ENCODE measurements at places on chromosomes 7 and 10.

GRCh38 chr10:317271-317769, 182.1 kb downstream of the ZMYND11 start:
- DNase-seq, result no peak

GRCh38 chr10:120508393-120508792, 51.4 kb downstream of the PLPP4 start:
- DNase-seq, result peak; percentile 76

GRCh38 chr7:26583094-26583648, 281.2 kb downstream of the SKAP2 start:
- no peak for DNase-seq

- no peak for DNase-seq
Observed at GRCh38 chr7:100367676-100368613, 5.3 kb upstream of the PILRA start.

DNA sequence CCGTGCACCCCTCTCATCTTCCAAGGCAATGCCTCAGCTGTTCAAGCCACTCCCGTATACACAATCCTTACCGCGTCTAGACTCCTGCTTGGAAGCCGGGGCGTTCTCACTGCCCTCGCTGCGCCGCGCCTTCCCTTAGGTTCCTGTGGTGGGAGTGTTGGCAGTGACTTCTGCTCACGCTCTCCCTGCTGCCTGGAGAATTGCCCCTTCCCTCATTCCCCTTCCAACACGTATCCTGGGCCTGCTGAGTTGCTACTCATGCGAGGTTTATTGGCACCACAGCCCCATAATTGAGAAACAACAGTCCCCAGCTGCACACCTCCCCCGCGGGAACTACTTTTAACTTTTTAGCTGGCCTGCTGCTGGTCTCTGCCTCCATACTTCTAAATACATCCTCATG, 31.9 kb downstream of the RBM17 start:
- peak; percentile 26 for DNase-seq

DNA sequence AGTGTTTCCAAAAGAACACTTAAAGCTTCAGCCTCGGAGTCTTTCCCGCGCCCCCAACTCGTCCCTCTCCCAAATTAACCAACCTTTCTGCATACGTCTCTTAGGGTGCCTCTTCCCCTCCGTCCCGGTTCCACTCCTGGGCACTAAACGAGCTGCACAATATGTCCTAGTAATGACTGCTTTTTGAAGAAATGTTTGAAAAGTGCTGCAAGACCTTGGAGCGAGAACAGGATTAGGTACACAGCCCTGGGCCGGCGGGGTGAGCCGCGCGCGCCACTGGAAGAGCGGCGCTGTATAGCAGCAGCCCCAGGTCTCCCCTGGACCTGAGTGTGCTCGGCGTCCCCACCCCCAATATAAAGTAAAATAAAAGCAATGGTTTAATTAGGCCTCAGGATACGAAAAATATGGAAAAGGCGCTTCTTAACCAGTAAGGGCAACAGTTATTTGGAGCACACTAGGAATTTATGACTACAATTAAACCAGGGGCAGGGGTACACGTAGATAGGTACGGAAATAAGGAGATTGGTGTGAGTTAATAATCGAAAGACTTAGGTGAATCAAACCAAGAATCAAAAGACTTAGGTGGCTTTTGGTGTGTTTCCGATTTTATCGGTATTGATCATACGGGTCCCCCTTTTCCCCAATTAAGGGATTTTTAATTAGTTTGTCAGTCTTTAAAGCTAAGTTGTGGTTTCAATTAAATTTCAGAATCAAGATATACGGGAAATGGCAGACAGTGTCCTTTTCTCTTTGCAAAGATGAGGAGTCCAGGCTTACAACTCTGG, 1.9 kb downstream of the TET1 start:
- peak; percentile 45 for DNase-seq

DNA sequence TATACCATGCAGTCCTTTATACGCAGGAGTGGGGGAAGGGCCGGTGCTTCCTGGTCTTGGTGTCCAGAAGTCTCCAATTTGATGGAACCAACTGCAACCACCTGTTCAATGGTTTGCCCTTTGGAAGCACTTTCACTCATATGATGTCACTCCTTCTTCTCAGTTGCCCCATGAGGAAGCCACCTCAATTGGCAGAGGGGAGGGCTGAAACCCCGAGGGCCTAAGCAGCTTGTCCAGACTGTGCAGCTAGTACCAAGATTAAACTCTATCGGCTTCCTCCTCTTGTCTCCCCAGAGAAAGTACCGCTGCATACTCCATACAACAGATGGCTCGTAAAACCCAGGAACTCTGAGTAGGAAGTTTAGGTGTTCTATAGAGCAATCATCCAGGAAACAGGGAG, 789.4 kb downstream of the TYW1 start:
- DNase-seq, result no peak

DNA sequence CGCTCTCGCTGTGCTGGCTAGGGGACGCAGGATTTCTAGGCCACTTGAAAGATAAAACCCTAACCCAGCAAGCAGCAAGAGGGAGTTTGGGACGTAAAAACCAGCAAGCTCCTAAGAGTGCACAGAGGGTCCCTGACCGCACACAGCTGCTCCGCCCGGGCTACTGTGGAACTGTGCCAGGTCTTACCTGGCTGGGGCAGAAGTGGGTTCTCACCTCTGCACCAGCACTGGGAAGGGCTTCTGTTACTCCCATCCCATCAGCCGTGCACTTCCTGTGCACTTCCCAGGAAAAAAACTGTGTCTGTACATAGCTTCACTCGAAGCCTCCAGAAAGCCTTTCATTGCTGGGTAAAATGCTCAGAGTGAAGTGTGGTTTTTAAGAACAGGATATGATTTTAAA, 45.9 kb upstream of the PTF1A start:
- DNase-seq, result no peak

GRCh38 chr10:5159126-5159525, 25.8 kb downstream of the AKR1C8 start:
- peak; percentile 4 for DNase-seq

- no peak for DNase-seq
Observed at GRCh38 chr7:100582041-100582579, 3.8 kb downstream of the LRCH4 start.

DNA sequence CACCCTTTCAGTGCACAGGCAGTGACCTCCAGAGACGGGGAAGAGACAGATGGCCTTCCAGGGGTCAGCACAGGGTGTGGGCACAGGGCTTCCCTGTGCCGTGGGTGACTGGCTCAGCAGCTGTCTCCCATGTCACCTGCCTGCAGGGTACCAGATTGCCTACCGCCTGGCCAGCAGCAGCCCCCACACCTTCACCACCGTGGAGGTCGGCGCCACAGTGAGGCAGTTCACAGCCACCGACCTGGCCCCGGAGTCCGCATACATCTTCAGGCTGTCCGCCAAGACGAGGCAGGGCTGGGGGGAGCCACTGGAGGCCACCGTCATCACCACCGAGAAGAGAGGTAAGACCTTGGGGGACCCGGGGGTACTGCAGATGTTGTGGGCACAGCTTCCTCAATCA, 536.5 kb upstream of the FOXK1 start:
- no peak for DNase-seq

DNA sequence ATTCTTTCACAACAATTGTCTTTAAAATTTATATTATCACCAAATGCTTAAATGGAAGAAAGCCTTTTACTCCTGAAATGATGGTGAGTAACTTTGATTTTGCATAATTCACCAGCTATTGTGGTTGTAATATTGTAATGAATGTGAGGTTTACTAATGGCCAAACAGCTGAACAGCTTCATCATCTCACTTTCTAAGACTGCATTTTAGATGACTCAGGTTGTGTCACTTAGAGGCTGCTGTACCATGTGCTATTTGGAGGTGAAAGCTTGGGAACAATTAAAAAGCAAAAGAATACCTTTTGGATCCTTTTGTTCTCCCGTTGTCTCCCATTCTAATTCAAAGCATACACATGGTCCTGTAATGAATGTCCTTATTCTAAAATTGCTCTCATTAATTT, 604.0 kb upstream of the PFKP start:
- DNase-seq, result no peak

DNA sequence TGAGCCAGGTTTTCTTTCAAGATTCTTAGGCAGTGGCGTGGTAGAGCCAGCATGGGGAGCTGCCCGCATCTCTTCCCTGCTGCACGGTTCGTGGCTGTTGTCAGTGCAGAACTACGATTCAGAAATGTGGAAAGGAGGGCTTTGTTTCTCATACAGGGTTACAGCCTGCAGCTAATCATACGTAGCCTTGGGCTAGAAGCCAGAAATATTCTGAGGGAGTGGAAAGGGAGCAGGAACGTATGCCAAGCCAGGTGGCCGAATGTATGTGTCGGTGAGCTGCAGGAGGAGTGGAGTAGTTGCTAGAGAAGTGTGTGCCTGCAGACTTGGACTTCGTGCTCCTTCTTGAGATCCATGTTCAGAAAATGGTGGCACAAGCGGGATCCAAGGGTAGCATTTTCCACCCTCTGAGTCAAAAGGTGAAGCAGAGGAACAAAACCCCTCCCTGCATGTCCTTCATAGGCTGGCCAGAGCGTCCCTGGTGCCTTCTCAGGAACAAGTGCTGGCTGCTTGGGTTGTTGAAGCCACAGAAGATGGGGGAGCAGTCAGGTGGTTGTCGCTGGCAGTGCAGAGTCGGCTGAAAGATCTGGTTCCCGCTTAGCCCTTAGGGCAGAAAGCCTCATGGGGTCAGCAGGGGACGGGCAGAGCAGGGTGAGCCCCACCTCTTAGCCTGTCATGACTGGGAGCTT, 40.9 kb downstream of the LANCL2 start:
- DNase-seq, result no peak

- DNase-seq, result no peak
Observed at GRCh38 chr10:43939389-43939938, 290.8 kb upstream of the ZNF32 start.

DNA sequence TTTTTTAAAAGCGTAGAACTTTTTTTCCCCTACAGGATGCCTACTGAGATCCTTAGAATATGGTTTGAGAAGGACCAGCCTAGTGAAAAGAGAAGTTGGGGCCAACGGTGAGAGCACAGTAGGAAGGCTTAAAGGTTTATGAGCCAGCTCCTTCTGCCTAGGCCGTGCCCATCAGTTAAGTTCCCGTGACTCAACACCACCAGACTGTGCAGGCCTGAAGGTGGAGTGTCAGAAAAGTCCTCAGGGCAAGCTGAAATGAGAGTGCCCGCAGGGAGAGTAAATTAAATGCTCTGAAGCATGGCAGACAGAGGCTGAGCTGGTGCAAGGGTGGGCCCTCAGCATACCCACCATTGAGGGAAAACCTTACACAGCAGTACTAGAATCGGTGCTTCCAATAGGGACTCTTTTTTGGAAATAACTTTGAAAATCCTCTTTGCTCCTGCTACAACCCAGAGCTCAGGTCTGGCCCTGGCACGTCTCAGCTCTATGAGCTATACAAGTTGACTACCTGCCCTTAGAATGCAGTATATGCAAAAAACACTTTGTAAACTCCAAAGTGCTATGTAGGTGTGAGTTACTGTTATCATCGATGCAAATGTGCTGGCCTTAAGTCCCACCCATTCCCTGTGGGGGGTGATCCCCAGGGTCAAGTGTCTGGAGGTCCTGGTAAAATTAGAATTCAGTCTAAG, 15.2 kb upstream of the C10orf67 start:
- no peak for DNase-seq

- no peak for DNase-seq
Observed at GRCh38 chr10:70277396-70278030, 6.3 kb downstream of the NPFFR1 start.

- DNase-seq, result no peak
Observed at GRCh38 chr7:67912437-67912836, 915.8 kb downstream of the TYW1 start.

GRCh38 chr7:12519682-12520009, 50.9 kb upstream of the SCIN start:
- DNase-seq, result no peak

DNA sequence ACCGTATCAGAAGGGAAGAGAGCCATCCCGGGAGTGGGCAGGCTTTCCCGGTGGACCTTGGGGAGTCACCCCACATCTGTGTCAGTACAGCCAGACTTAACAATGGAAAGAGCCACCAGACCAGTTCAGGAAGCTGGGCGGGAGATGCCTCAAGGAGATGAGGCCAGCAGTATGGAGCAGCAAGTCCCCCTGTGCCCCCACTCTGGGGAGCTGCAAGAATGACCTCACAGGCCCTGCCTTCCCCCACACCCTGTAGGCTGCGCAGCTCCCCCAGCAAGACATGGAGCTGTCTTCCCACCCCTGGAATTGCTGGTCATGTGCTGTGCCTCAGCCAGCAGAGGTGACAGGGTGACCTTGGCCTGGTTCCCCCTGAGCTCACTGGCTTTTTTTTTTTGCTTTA, 76.8 kb upstream of the INSIG1 start:
- DNase-seq, result no peak

GRCh38 chr10:28761084-28761846, 83.9 kb downstream of the BAMBI start:
- peak; percentile 6 for DNase-seq

DNA sequence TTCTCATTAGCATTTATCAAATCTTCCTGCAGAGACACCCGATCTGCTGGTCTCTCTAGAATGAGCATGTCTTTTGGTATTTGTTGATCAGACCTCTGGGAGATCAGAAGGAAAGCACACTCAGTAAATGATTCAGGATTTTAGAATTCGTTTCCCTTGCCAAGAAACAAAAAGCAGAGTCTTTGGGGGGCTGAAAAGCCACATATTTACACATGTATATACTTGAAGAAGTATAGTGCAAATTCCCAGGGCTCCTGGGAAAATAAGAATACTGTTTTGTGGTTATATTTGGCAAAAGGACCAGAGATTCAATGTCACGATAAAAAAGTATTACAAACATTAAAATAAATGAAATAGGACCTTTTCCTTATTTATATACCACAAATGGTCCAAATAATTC, 100.2 kb downstream of the AGMO start:
- peak; percentile 96 for DNase-seq

DNA sequence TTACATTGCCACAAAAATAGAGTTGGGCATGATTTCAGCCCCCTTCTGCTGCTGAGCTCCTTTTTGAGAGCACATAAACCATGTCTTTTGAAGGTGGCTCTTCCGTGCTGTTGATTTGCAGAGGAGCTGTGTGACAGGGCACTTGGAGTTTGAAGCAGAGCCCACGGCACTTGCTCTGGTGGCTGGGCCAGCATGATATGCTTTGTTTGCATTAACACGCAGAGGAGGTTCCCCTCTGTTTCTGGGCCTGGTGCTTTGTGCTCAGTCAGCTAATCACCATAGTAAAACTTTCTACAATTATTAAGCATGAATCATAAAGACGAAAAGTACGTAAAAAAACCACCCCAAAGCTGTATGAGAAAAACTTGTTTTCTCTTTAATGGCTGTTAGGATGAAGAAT, 40.1 kb downstream of the RBM33 start:
- DNase-seq, result no peak

DNA sequence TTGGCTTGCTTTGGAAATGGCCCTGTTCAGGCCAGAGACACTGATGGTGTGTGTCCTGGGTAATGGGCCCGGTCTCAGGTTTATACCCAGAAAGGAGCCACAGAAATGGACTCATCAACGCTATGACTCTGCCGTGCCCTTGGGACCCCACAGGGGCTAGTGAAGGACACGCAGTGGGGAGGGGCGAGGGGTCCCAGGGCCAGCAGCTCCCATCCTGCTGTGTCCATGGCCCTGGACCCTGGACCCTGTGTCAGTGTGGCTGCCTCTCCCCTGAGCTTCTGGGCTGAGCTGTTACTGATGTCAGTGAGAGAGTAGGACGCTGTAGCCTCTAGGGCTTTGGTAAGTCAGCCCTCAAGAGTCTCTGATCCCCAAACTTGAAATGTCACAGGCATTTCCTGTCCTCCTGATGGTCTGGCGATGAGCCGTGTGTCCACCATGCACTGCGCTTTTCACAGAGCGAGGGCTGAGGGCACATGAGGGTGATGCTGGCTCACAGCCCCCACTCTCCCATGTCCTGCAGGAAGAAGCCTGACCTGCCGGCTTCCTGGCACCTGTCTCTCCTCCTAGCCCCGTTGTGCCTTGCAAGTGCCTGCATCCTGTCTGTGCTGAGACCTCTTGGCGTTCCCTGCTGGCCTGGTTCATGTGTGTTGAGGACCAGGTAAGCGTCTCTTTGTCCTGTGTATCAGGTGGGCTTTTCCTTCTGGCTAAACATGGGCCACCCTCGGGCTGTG, 4.4 kb downstream of the ZNF316 start:
- no peak for DNase-seq
